NCI-H2171 (cell line): ENCODE measurements at places on chromosomes 2 and 18.

DNA sequence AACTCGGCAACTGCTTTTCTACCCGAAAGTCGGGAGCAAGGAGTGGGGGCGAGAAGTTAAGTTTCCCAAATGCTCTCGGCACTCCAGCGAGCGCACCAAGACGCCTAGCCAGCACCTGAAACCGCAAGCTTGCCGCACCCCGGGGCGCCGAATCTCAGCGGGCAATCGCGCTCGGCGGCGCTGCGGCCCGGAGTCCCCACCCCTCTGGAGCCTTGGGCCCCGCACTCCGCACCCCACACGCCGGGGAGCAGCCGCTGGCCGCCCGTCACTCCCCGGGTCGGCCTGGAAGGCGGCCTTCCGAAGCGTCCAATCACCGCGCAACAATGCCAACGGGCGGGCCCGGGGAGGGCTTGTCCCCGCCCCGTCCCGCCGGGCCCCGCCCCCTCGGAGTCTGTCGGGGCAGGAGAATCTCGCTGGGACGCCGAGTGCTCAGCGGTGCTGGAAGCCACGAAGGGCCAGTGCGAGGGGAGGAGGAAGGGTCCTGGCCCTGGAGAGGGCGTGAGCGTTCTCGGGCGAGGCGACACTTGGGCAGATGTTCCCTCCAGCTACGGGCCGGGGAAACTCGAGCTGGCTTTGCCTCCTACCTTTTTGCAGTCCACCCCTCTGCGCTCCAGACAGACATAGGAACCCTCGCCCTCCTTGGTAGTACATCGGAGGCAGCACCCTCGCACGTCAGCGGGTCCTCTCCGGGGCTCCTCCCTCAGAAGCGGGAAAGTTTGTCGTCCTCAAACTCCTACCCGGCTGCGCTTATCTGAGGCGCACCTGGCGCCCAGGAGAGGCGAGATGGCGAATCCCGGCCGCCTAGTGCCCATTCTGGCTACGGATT lies 1.1 kb upstream of the ZBTB7C start:
- peak; percentile 77 for DNase-seq

- DNase-seq: no peak
These were observed 70.8 kb downstream of the C2orf76 start for GRCh38 chr2:119295688-119296375.

GRCh38 chr2:67927501-67927900 lies 135.3 kb downstream of the C1D start:
- DNase-seq: no peak

DNA sequence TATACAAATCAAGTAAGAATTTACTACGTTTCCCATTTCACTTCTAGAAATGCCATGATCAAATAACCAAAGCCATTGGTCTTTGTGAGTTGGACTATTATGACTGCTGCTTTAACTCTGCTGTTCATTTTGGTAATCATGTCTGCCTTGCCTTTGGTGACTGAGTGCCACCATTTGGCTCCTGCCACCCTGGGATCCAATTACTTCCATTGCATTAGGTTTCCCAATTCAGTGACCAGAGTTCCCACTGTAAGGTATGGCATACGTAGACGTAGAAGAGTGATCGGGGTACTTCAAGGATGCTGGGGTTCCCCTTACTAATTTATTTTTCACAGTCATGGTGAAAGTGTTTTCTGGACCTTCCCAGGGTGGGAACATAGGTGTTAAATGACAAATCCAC lies 90.1 kb downstream of the SPIRE1 start:
- DNase-seq: no peak

- DNase-seq: no peak
These were observed 23.4 kb downstream of the MGAT5 start for GRCh38 chr2:134277223-134277622.

- peak; percentile 70 for DNase-seq
These were observed 180.0 kb upstream of the CXCR4 start for GRCh38 chr2:136297994-136298393.

- no peak for DNase-seq
These were observed 24.2 kb downstream of the RHBDD1 start for GRCh38 chr2:226860087-226860486.

GRCh38 chr18:63505566-63506335 lies 29.0 kb downstream of the SERPINB5 start:
- DNase-seq: no peak

DNA sequence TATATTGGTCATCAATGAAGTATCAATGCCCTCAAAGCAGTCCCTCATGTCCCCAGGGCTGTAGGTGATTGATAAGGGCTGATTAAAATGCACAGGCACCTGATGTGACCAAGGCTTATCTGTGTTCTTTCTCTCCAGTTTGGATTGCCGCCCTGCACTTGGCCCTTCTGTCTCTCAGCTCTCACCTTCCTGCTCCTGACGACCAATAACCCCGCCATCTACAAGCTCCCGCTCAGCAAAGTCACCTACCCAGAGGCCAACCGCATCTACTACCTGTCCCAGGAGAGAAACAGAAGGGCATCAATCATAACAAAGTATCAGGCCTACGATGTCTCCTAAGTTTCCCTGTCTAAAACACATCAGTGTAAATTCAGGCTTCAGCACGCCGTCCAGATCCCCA lies 41.8 kb upstream of the SLC14A1 start:
- DNase-seq: no peak

GRCh38 chr2:214830794-214831346 lies 21.4 kb upstream of the BARD1 start:
- no peak for DNase-seq

- DNase-seq: no peak
These were observed 144.2 kb upstream of the NABP1 start for GRCh38 chr2:191533693-191534180.

GRCh38 chr2:138997856-138998517 lies 217.8 kb upstream of the NXPH2 start:
- no peak for DNase-seq

GRCh38 chr18:63177919-63178821 lies 141.4 kb downstream of the BCL2 start:
- DNase-seq: peak; percentile 70

DNA sequence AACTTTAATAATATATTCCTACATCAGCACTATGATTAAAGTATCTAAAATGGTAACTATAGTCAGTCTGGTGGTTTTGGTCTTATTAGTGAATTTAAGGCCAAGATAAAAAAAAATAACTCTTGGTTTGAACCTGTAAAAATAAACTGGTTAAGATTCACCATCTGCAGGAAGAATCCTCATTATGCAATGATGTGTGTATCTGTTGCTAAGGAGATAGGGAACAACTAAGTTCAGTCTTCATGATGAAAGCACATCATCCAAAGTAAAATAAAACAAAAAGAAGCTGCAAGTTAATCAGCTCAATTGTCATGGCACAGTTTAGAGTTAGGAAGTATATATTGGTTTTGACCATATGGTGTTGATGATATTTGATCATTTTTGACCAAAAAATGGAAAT lies 466.0 kb downstream of the NYAP2 start:
- DNase-seq: no peak

DNA sequence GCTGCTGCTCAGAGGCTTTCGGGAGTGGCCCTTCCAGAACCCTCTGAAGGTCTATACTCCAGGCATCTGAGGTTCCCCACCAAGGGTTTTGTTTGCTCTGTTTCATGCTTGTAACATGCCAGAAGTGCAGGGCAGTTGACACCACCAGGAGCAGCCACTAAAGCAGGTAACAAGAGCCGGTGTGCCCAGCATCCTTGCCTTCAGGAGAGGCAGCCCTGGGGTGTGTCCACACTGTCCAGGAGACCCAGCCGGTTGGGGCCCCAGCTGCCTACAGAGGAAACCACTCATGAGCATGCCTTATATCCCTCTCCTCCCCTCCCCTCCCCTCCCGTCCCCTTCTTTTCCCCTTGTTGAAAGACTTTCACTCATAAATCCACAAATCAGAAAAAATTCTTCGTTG lies 93.1 kb downstream of the CD8B2 start:
- DNase-seq: no peak

DNA sequence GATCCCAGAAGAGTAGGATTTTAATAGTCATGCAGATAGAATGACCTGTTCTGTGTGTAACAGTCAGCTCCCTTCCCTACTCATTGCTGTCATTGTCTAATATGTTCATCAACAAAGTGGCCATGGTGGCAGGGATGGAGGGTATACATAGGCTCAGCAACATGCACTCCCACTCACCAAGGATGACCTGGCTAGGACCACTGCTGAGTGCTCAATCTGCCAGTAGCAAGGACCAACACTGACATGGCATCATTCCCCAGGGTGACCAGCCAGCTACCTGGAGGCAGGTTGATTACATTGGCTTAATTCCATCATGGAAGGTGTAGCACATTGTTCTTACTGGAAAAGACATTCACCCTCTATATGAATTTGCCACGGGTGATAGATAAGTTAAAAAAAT lies 401.7 kb upstream of the CELF4 start:
- DNase-seq: no peak

DNA sequence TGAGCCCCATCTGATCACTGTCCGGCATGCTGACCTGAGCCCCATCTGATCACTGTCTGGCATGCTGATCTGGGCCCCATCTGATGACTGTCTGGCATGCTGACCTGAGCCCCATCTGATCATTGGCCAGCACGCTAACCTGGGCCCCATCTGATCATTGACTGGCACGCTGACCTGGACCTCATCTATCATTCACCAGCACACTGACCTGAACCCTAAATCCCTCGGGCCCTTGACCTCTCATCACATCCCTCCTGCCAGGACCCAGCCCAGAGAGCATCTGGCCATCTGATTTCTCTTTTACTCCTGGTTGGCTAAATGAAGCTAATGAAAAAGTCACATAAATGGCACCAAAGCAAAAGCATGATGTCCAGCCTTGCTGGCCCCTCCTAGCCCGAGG lies 207.1 kb downstream of the NDUFA10 start:
- no peak for DNase-seq

DNA sequence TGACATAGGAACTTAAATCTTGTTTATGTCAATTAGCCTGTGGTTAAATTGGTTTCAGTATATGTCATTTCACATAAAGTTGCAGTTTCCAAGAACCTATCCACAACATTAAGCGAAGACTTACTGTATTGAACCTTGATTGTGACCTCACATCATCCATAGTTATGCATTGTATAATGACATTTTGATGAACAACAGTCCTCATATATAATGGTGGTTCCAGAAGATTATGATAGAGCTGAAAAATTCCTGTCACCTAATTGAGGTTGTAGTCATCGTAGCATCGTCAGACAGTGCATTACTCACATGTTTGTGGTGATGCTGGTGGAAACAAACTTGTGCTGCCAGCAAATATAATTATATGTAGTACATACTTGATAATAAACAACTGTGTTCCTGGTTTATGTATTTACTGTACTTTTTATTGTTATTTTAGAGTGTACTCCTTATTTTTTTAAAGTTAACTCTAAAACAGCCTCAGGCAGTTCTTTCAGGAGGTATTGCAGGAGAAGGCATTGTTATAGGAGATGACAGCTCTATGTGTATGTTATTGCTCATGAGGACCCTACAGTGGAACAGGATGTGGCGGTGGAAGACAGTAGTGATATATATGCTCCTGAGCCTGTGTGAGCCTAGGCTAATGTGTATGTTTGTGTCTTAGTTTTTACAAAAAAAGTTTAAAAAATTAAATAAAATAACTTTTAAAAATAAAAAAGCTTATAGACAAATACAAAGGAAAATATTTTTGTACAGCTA lies 56.6 kb downstream of the UBE2E3 start:
- DNase-seq: no peak

DNA sequence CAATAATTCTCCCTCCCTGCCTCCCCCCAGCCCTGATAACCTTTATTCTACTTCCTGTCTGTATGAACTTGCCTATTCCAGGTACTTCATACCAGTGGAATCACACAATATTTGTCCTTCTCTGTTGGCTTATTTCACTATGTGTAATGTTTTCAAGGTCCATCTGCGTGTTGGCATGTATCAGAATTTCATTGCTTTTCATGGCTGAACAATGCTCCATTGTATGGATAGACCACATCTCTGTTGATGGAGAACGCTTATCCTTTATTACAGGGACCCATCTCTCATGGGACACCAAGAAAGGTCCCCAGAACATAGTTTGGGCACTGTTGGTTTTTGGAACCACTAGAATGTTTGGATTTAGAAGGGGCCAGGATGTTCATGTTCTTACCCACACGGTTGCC lies 40.2 kb downstream of the ATOH8 start:
- no peak for DNase-seq

GRCh38 chr2:68901561-68901960 lies 30.4 kb upstream of the BMP10 start:
- DNase-seq: no peak

- DNase-seq: no peak
These were observed 18.0 kb downstream of the LRPPRC start for GRCh38 chr2:43977677-43978375.

- DNase-seq: no peak
These were observed 161.4 kb downstream of the ALK start for GRCh38 chr2:29760008-29760407.

- DNase-seq: no peak
These were observed 24.7 kb upstream of the NT5C1B start for GRCh38 chr2:18614041-18614440.

- no peak for DNase-seq
These were observed 11.7 kb upstream of the NCL start for GRCh38 chr2:231475965-231476364.

DNA sequence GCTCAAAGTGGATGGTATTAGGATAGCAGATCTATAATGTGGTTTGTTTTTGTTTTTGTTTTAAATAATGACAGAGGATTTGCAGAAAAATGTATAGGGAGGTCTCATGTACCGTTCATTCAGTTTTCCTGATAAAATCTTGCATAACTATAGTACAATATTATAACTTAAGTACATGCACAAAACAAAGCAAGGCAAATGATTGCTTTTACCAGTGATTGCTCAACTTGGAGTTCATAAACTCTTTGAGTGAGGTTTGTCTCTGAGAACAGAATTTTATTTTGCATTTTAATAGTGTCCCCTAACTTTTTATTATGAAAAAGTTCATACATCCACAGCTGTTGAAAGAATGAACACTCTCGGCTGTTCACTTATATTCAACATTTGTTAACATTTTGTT lies 96.6 kb downstream of the MAP4K4 start:
- DNase-seq: no peak

DNA sequence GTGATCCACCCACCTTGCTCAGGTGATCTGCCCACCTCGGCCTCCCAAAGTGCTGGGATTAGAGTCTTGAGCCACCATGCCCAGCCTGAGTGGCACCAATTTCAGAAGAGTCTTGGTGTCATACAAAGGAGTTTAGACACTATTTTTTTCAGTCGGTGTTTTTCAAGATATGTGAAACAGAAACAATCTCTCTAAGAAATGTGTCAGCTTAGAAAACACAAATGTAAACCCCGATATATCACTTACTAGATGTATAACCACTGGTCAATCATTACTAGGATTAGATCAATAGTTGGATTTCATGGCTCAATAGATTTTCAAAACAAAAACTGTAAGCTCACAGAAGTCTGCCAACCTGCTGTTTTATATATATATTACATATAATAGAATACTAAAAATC lies 67.2 kb upstream of the FRZB start:
- DNase-seq: no peak

DNA sequence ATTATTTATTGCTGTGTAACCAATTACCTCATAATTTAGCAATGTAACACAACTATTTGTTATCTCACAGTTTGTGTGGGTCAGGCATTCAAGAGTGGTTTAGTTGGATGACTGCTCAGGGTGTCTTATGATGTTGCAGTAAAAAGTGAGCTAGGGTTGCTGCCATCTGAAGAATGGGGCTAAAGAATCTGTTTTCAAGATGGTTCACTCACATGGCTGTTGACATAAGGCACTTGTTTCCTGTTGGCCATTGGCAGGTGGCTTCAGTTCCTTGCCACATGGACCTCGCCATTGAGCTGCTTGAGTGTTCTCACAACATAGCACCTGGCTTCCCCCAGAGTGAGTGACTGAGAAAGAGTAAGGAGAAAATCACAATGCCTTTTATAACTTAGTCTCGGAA lies 123.2 kb downstream of the TMEM17 start:
- no peak for DNase-seq

- no peak for DNase-seq
These were observed 722.4 kb downstream of the NRXN1 start for GRCh38 chr2:50309503-50309902.
